ENCODE measurements at places on chromosomes 2 and 18.

DNA sequence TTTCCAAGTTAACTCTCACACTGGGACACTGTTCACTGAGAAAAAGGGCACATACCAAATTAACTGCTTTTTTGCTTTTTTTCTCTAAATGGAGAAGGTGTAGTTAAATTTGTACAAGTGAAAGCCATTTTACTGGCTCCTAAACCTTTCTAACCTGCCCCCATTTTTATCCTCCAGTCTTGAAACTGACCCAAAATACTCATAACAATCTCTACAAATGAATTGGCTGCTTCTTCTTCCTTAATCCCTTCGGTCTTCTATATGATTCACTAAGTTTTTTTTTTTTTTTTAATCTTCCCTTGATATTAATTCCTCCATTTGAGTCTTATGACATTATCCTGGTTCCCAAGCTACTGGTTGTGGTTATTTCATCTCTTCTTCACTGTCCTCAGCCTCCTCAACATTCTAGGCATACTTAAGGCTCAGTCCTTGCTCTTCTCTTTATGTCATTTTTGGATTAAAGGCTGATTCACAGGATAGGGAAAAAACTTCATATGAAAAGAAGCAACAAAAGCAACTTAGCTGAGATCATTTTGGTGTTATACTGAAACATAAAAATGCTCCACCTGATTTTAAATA lies 19.8 kb downstream of the ORC2 start:
- DNase-seq, result no peak

DNA sequence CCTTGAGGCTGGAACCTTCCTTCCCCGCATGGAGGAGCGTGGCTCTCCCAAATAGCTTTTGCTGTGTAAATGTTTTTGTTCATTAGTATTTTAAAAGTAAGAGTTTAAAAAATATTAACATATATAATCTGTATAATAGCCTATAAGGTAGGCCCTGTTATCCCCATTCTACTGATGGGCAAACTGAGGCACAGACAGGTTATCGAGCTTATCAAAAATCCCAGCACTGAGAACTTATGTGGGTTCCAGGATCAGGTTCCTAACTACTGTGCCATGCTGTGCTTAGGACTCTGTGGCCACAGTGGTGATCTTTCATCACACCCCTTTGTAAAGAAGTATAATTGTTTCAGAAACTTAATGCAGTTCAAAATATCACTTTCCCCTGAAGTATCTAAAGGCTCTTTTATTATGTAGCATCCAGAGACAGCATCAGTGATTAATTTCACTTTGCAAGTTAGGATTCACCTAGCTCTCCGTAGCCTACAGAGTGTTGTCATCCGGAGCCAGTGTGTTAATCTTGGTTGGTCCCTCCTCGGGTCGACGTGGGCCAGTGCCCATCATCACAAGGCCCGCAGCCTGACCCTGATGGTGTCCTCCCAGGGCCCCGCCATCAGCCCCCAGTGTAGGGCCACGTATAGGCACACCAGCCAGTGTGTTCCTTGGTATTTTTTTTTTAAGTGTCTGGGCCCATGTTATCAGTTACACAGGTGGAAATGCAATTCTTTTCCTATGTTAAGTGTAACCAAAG lies 28.7 kb downstream of the CABLES1 start:
- no peak for DNase-seq

GRCh38 chr2:217246108-217246507 lies 386.2 kb upstream of the TNP1 start:
- DNase-seq, result no peak

GRCh38 chr2:222833410-222833809 lies 27.4 kb upstream of the ACSL3 start:
- DNase-seq, result no peak

DNA sequence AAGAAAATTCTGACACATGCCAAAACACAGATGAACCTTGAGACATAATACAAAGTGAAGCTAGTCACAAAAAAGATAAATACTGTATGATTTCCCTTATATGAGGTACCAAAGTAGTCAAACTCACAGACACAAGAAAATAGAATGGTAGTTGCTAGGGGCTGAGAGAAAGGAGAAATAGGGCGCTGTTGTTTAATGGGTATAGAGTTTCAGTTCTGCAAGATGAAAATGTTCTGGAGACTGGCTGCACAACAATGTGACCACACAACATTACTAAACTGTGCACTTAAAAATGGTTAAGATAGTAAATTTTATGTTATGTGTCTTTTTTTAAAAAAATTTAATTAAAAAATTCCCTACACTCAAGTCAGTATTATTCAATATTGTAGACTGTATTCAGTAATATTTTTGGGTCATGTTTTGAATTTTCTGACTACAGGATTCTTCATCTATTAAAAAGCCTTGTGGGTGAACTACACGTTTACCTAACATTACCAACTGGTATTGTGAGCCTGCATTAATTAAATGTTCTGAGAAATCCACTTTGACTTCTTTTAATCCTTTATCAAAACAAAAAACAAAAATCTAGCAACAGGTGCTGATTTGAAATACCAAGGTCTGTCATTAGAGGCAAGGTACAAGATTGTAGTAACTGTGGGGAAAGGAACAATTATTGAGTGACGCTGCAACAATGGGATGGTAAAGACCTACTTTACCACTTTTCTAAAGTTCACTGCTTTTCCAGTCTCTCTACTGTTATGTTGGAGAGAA lies 140.8 kb upstream of the ZFP36L2 start:
- no peak for DNase-seq

- no peak for DNase-seq
Measured at GRCh38 chr18:29028560-29028959, 851.6 kb upstream of the CDH2 start.

DNA sequence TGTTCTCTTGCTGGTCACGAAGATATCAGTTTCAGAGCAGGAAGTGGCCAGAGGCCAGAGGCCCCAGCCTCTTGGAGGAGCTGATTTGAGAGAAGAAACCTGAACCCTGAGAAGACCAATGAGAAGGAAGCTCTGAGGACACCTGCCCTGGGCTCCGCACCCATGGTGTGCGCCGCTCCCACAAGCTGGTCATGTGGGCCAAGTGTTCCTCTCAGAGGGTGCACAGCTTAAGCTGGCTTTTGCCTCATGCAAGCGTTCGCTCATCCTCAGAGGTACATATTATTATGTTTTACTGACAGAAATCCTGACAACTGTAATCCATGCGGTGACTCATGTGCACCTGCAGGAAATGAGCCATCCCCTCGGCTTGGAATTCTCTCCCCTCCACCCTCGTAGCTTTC lies 316.1 kb upstream of the MYT1L start:
- DNase-seq, result no peak

- DNase-seq, result no peak
Measured at GRCh38 chr2:188332619-188333018, 40.9 kb downstream of the GULP1 start.

DNA sequence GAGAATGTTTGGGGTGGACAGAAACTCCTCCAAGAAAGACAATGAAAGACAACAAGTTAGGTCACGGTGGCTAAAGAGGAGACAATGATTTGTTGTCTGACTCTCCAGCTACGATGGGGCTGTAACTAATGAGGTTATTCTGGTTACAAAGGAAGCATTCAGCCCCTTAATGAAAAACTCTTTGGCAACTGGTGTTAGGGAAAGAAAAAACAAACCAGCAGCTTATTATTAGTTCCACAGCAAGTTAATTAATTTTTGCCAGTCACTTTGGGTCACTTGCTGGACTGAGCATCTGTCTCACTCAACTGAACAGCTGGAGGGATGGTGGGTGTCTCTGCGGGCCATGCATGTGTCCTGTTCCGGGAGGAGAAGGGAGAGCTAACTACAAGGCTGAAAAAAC lies 263.7 kb downstream of the ALK start:
- no peak for DNase-seq

- no peak for DNase-seq
Measured at GRCh38 chr2:63049970-63050333, 678 bp upstream of the OTX1 start.

GRCh38 chr2:7530001-7530400 lies 612.8 kb downstream of the RNF144A start:
- DNase-seq, result no peak

DNA sequence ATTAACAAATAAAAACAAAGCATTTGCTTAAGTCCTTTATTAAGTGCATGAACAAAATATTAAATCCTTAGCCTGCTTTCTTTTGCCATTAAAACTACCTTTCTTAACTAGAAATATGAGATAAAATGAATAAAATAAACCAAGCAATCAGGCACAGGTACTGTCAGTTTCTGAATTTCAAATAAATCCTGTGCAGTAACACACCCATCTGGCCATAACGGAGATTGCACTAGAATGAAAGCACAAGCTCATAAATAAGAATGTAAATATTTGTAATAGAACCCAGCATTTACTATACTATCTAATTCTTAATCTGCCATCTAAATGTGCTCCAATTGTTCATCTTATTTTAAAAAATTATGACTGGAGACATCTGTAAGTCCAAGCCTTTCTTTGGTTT lies 31.9 kb downstream of the PRKRA start:
- no peak for DNase-seq
